ENCODE measurements at places on chromosomes 13 and 19.

- DNase-seq, result no peak
These were observed 251.7 kb upstream of the ARGLU1 start for GRCh38 chr13:106819413-106820180.

DNA sequence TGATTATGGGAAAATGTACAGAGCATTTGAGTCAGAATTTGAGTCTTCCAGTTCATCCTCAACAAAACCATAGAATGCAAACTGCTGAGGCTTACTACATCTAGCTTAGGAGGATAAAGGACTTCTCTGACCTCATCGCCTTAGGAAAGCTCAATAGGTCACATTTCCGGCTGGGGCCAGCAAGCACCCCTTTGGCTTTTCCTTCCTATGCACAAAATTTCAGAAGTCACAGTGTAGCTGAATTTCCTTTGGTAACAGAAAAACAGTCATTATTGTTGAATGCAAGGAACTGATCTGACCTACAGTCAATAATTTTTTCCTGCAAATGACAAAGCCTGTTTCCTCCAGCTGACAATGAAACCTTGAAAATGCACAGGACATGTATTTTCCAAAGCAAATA lies 32.8 kb upstream of the LRCH1 start:
- no peak for DNase-seq

- no peak for DNase-seq
These were observed 69.4 kb downstream of the TEX29 start for GRCh38 chr13:111389621-111390521.

GRCh38 chr19:41403181-41403970 lies 5.8 kb downstream of the BCKDHA start:
- no peak for DNase-seq
